B cell (primary cell): ENCODE measurements at places on chromosomes 2 and 18. TPM values are rescaled to one million over a fixed set of nuclear protein-coding genes. Genes with fewer than 3 reads are reported as not detected.
A peak's percentile ranks its signal among the peaks of the same experiment; 100 is the strongest.

Gene CLK1
- total RNA-seq = 396 and 409 TPM in 2 replicates

GRCh38 chr18:54765636-54766375 is 62.5 kb upstream of the RAB27B start:
- no peak for DNase-seq

DNA sequence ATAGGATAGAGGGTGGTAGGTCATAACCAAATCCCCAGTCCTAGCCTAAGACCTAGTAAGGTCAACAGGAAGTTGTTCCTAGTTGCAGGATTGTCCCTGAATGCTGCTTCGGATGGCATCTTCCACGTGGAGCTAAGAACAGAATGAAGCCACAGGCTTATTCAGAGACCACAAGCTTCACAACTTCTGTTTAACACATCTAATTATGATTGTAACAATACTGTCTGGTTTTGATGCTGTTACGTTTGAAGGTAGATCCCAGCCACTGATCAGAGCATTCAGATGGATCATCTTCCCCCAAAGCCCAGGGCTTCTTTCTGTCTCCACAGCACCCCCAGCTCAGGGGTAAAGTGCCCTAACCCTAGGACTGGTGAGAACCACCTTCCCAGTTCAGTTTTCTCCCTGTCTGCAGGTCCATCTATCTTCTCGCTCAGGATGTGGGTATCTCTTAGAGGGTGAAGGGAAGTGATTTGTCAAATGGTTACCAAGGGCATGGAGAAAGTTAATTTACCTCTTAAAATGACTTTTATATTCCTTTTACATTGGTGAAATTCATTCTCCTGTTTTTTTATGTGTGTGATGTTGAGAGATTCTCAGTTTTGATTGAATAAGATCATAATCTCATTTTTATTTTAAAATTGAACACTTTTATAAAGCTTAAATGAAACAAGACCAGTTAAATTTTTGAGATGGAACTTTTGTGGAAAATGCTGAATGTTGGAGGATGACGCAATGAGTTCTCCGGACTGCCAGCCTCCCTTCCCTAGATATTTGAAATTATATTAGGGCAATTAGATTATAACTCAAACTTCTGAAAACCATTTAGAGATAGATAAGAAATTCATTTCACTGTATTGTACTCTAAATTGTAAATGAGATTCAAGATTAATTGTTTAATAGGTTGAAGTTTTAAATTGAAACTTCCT is 66.5 kb downstream of the RHBDD1 start:
- no peak for DNase-seq

GRCh38 chr18:74597034-74597661 is 522 bp upstream of the ZNF407 start:
- DNase-seq = no peak

DNA sequence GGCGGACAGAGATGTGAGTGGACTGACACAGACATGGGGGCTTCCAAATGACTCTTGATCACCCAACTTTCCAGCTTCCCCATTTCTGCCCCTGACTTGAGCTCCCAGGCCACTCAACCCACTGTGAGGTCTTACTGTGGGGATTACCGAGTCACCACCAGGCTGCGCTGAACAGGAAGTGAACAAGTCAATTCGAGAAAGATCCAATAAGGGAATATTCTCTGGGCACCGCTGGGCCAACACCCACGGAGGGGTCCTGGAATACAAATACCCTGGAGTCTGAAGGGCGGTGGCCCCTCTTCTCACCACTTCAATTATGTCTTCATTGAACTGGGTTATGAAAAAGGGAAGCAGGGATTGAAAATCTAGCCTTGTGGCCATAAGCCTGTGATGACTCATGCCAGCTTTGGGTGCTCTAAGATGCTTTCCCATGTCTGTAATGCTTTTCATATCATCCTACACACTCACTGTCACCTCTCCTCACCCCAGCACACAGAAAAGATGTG is 37.7 kb downstream of the BCL11A start:
- peak; percentile 79 for DNase-seq

- no peak for DNase-seq
These were observed 40.4 kb upstream of the CDC42EP3 start for GRCh38 chr2:37711831-37712230.

Gene RGPD3
- total RNA-seq = 0.37 and 0.44 TPM in 2 replicates

Gene KCNK3
- not detected in 2 replicates for total RNA-seq
